ENCODE measurements at places on chromosomes 12 and 14.

DNA sequence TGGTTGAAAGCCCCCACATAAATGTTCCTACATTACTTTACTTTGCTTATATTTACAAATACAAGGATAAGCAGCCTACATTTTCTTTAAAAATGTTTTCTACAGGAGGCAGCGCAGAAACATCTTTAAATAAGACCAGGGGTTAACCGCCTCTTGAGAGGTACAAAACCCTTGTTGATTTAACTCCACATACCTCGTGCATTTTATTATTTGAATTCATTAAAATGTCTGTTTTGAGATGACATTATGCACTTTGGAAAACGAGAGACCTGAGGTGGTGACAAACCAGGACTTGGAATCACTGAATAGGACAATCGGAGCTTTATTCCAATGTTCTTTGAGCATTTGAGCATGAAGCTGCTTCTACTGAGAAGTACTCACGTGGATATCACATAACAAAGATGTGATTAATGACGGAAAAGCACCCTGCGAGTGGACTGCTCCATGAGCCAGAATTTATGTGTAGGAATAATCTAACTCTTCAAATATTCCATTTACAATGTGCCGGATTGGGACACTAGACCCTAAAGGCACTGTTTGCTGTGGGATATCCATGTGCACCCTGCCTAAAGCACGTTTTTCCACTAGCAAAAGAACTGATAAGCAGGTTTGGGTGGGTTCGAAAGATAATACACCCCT, 746 bp upstream of the DUSP16 start:
- DNase-seq, result no peak

DNA sequence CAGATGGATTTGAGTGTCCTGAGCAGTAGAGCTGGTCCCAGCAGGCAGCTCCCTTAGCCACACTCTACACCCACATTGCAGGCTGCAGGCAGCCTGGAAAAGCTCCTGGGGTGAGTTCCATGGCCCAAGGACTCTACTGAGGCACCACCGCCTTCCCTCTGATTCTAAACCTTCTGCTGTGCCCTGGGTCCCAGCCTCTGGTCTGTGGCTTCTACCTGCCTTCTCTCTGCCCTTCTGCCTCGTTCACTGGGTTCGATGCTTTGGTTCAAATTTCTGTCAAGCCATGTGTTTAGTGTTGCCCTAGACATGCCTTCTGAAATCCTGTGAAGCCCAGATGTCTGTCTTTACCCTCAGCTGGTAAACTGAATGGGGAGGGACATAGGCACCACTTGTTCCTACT, 1.5 kb upstream of the FGF6 start:
- no peak for DNase-seq

DNA sequence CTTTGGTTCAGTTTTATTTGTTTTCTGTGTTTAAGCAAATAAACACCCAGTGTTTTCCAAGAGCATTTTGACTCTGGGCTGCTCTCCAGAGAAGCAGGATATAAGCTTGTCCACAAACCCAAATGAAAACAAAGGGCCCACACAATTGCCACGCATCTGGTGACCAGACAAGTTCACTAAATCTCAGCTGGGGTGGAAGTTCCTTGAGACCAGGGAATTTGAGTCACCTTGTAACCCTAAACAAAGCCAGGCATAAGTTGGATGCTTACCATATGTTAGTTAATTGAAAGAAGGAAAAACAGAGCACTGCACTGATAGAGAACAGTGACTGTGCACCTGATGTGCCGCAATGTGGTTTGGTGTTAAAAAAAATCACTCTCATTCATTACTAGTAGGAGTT, 1.6 kb upstream of the TXNRD1 start:
- DNase-seq, result no peak

- DNase-seq, result no peak
Observed at GRCh38 chr12:111842556-111843396, 748 bp downstream of the MAPKAPK5 start.

DNA sequence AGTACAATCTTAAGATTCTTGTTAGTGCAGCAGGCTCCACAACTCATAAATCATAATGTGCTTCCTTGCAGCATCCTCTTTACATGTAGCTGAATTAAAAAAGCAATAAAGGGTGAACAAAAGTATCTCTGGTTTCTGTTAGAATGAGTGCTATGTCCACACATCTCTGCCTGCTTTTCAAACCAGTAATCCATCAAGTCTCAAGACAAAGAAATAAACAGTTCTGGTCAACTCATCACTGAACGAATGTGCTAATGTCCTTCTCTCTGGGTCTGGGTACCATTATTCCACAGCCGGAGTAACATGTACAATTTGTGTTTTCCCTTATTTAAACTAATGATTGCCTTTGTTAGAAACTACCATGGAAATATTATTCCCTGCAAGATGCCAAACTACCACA, 273.0 kb upstream of the USP15 start:
- no peak for DNase-seq

DNA sequence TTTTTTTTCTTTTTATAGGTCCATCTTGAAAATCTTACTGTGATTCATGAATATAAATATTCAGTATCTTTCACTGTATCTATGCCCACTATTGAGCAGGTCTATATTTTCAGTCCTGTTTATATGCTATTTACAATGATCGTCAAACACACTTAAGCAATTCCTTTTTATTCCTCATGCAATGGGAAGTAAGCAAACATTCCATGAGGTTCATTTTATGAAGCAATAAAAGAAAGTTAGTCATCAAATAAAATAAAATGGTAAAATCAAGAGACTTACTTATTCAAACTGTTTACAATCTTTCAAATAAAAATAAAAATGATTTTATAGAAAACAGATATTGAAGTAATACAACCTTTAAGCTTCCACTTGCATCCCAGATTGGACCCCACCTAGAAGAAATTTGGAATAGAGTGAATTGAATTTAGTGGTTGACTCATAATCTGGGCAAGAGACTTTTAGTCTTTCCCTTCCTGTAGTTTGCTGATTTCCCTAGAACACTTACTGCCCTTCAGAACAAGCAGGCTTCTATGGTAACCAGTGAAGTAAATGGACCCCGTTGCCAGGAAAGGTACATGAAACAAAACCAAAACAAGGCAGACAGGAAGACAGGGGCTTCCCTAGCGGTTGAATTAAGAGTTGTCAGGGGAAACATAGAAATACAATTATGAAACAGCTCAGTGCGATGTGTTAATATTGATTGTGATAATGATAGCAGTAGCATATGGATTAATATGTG, 241.0 kb upstream of the ATP2B1 start:
- peak; percentile 31 for DNase-seq

DNA sequence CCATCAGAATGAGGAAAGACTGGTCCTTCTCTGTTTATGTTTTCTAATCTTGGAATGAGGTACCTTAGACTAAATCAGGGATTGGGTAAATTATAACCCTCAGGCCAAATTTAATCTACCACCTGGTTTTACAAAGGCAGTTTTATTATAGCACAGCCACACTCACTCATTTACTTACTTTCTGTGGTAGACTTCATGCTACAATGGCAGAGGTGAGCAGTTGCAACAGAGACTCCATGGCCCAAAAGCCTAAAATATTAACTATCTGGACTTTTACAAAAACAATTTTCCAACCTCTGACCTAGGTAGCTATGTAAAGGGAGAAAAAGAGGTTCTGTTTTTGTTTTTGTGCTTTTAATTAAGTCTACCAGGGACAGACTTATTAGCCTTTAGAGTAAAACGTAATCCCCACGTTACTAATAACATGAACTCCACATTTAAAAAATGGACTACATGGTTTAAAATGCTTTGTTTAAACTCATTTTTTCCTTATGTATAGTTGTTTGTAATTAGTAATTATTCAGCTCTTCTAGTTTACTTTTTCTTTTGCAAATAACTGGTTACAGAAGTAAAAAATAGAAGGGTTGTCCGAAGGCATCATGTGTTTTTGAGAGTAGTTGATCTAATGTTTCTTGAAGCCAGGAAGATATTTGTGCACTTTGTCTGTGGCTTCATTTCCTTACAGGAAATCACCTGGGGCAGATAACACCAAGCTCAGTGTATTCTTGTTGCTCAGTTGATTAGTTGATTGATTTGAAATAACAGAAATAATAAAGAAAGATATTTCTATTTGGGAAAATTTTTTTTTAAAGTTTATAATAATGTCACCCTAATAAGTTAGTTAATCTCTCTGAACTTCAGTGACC, 57.6 kb upstream of the ATP2B1 start:
- no peak for DNase-seq

DNA sequence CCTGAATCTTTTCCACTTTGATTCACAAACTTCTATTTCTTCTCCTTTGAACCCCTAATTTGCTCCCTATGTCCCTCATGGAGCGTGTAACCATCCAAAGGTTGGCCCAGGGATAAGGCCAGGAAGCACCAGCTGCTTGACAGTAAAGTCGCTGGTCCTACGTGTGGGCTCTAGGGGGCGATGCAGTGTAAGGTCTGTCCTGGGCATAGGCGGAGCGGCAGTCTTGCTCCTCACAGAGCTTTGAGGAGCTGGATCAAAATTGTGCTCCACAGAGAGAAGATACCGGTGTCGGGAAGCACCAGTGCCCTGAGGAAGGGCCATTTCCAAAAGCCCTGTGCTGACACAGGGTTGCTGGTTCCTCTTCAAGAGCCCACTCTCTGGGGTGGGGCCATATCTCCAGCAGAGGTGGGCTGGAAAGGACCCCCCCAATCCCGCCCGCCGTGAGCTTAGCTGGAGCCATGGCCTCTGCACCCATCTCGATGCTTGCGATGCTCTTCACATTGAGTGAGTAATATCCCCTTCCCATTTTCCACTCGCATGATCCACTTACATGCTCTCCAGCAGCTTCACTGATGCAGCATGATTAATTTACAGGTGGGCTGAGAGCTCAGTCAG, 49.9 kb upstream of the OR4E1 start:
- DNase-seq, result no peak

DNA sequence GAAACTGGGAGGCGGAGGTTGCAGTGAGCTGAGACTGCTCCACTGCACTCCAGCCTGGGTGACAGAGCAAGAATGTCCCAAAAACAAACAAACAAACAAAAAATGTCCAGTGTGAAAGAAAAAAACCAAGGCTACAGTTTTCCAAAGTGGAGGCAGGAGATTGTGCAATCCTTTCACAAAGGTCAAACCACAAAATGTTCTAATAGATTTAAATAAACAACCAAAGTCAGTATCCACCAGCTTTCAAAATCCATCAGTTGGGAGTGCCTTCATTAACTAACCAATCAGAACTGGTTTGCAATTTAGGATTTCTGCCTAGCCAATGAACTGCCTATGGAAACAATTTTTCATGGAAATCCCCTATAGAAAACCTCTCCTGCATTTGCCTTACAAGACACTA, 52.3 kb upstream of the TRIM9 start:
- DNase-seq, result no peak

GRCh38 chr14:52068615-52069306, at the start of gene NID2:
Gene NID2, minus strand, starts transcription at chr14:52069059. Its CDS starts 65 bp downstream, at chr14:52068994.
- no peak for DNase-seq

DNA sequence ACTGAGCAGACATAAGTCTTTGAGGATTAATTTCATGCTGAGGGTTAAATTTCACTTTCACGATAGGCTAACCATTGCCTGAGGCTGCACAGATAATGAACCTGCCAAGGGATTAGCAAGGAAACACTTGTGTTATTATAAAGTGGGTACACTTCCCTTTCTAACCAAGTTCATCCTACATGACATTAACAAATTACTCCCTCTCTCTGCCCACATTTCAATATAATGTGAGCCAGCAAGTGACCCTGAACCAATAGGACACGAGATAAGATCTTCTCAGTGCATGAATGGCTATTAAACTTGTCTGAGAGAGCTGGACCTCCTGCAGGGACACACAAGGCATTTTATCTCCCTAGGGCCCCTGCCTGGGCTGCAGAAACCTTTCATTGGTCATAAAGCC, 173.5 kb downstream of the PAX9 start:
- DNase-seq, result no peak

GRCh38 chr12:106192659-106193393, 54.1 kb upstream of the NUAK1 start:
- DNase-seq, result no peak
